Renal pelvis (tissue), 12 donors: ENCODE measurements at places on chromosomes 2 and 18. TPM values are rescaled to one million over a fixed set of nuclear protein-coding genes. Genes with fewer than 3 reads are reported as not detected.
A peak's percentile ranks its signal among the peaks of the same experiment; 100 is the strongest.

The HDLBP gene
- polyA plus RNA-seq = 396 TPM

GRCh38 chr2:212157012-212157411 lies 381.6 kb downstream of the ERBB4 start:
- DNase-seq = no peak

The C1QL2 gene
- polyA plus RNA-seq = not detected

The DNAJC5G gene
- polyA plus RNA-seq = 1.4 TPM

- DNase-seq = no peak
These were observed 58.2 kb downstream of the CAB39 start for GRCh38 chr2:230770804-230771203.

- no peak for DNase-seq
These were observed 35.5 kb upstream of the ALMS1 start for GRCh38 chr2:73350035-73350691.

The SLC39A6 gene
- polyA plus RNA-seq = 73.4 TPM

The DAW1 gene
- polyA plus RNA-seq = 0.60 TPM

- DNase-seq = no peak
These were observed 15.0 kb downstream of the APLF start for GRCh38 chr2:68482296-68482820.

- DNase-seq = no peak
These were observed 26.0 kb downstream of the GALNT5 start for GRCh38 chr2:157283468-157283867.

DNA sequence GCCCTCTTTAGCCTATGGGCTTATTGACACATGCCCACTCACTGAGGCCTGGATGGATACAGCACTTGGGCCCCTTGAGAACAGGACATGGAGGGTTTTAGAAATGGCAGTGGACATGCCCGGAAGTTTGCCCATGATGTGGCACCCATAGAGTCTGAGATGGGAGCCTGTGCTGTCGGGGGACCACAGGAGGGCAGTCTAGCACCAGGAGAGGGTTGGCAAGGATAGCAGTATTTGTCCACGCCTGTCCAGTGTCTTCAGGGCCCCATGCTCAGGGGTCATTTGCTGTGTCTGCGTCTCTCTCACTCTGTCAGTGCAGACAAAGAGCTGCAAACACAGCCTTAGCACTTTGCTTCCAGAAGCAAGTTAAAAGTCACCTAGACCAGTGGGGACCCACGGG lies 48.7 kb downstream of the IL1RL2 start:
- DNase-seq = no peak

DNA sequence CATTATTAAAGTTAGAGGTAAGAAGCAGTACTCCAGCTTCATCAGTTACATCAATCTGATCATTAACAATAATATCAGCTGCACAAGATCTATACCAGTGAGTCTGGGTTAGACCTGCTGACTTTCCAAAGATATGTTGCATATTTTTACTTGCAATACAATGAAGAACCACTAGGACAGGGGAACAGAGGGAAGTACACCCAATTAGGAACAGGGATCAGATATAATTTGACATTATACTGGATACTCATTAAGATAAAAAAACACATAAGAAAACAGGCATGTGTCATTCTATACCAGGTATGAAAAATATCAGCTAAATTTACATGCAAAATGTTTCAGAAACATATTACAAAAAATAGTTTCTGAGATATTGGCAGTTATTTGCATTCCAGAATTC lies 995.1 kb upstream of the DDX18 start:
- DNase-seq = no peak

DNA sequence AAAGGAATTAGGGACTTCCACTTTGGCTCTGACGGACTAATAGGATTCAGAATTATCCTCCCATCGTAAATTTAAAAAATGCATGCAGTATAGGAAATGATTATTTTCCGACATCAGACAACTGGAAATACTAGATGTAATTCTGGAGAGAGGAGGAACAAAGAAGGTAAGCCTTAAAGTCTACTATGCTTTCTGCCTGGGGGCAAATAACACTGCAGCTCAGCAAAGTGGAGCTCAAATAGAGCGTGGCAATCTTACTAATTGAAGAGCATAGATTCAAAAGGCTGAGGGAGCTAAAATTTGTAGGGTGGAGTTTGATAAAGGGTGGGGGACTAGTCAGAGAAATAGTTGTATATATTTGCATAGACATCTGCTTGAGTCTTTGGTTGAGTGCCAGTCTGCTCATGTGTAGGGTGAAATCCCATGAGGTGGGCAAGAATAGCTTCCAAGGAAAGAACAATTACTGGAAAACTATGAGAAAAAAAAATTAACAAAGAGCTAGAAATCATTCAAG lies 23.8 kb downstream of the COPS8 start:
- DNase-seq = no peak

GRCh38 chr2:231810905-231811304 lies 24.7 kb downstream of the COPS7B start:
- no peak for DNase-seq

DNA sequence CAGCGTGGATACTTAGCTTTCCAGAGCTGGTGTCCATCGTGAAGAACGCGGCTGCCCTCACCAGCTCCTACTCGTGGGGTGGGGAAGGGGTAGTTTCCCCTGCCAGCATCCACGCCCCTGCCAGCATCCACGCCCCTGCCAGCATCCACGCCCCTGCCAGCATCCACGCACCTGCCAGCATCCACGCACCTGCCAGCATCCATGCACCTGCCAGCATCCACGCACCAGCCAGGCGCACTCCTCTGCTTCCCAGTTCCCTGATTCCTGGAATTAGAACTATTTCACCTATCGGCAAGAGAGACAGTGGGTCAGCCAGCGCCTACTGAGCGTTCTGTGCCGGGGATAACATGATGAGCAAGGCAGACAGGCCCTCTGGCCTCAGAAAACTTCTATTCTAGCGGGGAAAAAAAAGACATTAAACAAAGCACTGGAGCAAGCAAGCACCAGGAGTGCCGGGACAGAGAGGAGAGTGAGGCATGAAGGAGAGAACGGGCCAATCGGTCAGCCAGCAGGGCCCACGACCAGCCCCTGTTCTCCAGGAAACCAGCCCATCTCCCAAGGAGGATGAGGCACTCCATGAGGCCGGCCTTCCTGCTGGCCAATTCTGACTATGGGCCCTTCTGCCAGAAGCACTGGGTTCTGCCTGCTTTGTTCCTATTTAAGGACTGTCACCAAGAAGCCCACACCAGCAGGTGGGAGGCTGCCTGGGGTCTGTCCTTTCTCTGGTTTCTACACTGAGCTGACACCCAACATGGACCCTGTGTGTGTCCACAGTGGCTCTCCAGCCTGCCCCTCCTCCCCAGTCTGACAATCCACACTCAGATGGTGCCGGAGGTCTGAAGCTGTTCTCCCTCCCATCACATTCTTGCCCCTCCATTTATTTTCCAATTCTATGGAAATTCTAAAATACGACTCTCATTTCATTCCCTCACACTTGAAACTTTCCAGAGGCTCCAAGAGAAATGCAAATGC lies 78.4 kb upstream of the SALL3 start:
- no peak for DNase-seq

- DNase-seq = no peak
These were observed 45.0 kb upstream of the TCF4 start for GRCh38 chr18:55633032-55633431.

DNA sequence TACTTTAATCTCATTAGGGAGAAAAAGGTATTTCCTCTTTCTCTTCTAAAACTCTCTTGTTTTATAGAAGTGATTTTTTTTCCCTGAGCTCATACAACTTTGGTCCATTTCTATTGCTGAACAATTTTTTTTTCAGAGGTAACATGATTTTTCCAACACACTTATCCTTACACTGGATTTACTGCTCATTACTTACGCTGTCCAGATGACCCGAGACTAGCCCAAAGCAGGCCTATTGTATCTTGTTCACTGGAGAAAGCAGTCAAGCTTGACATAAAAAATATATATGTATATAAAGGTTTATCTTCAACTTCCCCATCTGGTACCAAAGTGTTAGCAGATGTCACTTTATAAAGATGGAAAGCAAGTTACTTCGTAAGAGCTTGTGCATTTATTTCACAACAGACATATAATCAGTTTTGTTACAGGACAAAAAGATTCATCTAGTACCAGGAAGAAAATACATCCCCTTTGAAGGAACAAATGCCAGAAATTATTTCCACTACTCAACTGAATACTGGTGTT lies 70.4 kb upstream of the KIDINS220 start:
- DNase-seq = no peak

DNA sequence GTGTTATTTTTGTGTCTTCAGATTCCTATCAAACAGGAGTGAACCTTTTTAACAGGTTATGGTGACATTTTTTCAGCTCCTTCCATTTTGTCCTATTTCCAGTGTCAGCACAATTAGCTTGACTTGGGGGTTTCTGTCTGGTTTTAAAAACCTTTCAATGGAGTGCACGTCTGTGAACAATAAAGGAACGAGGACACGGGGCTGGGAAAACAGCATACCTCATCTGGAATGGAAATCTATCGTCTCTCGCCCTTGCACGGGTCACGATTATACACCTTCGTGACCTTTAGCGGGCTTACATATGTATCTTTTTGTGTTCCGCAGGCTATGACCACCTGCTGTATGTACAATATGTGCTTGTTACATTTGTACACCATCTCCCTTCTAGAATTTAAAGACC lies 2.3 kb upstream of the ZNF532 start:
- no peak for DNase-seq

DNA sequence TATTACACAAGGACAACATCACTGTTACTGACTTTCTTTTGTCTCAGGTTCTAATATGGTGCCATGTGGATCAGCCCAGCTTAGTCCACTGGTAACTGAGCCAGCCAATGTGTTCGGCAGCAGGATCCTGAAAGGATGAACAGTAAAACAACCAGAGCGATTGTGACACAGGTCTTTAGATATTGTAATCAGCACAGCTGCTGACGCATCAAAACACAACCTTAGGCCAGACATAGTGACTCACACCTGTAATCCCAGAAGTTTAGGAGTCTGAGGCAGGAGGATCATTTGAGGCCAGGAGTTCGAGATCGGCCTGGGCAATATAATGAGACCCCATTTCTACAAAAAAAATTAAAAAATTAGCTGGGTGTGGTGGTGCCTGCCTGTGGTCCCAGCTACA lies 183.4 kb upstream of the CDH20 start:
- DNase-seq = no peak

GRCh38 chr2:19158211-19158610 lies 200.2 kb downstream of the OSR1 start:
- no peak for DNase-seq

DNA sequence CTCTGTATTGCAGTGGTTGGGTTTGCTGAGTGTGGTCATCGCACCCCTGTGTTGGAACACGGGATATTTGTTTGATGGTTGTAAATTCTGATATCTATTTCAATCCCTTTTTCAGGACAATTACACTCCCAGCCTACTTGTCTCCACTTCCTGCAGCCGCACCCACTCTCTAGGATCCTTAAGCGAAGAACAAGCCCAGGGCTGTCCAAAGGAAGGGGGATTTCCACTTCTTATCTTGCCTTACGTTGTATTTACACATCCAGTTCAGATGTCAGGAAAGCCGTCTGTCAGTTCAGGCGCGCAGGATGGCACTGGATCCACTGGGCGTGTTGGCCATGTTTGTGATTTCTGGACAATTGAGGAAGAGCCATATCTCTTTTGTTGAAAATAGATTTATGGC lies 834.5 kb upstream of the SALL3 start:
- no peak for DNase-seq

DNA sequence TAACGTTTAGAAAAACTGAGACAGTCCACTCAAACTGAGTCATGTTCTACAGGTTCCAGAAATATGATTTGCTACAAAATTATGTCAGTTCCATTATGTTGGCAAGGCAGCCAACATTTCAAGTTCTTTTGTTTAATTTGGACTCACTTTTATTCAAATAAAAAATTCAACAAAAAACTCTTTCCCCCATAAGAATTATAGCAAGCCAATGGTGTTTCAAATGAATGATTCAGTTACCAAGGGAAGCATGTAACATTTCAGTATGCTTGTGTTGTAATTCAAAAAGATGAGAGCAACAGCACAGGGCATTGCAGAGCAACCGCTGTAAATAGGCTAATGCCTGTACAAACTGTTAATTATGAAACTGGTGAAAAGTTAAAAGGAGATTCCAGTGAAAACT lies 140.8 kb downstream of the FIGN start:
- DNase-seq = no peak

DNA sequence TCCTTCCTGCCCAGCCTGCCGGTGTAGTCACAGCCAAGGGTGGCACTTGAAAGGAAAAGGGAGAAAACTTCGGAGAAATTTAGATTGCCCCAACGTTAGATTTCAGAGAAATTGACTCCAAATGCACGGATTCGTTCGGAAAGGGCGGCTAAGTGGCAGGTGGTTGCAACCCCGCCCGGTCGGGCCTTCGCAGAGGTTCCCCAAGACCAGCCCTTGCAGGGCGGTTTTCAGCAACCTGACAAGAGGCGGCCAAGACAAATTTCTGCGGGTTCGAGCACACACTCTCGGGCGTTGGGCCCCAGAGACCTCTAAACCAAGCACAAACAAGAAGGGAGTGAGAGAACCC lies 4.8 kb downstream of the ONECUT2 start:
- DNase-seq = no peak

DNA sequence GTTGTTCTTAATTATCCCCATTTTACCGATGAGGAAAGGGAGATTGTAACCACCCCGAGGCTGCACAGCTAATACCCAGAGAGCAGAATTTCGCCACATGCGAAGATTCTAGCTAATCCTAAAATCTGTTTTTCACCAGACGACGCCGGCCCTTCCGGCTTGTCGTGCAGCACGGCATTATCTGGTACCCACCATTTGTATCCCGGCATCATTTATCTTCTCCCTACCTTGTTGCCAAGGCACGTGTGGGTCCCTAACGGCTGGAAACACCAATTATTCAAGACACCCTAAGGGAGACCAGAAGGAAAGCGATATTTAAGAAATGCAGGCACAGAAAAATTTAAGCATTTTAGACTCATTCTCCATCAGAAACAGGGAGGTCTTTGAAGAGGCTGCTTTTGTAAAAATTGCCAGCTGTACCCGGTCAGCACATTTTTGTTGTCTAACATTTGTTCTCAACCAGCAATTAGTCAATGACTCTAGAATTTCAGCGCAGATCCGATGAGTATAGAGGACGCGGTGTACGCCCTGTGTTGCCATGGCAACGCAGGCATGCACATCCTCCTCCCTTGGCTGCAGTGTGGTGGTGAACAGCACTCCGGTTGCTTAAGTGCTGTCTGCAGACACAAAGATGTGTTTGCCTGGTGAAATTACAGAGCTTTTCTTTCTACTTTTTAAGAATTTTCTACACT lies 111.6 kb downstream of the AGAP1 start:
- peak; percentile 80 for DNase-seq

DNA sequence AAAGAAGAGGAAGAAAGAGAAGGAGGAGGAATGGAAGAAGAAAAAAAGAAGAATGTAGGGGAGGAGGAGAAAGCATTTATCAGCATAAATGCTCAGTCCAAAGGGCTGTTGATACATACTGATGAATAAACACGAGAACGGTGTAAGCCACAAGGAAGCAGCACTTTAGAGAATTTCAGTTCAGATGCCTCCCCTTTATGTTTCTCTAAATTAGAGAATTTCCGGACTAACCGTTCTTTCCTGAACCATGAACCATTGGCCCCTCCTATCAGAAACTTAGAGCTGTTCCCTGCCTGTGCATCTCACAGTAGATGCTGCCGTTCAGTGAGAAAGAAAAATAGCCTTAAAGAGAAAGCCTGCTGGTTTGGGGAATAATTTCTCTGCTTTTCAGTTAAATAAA lies 49.2 kb upstream of the TUBA3D start:
- DNase-seq = no peak
